ENCODE measurements at places on chromosomes 12 and 14. TPM values are rescaled to one million over a fixed set of nuclear protein-coding genes. Genes with fewer than 3 reads are reported as not detected.
A peak's percentile ranks its signal among the peaks of the same experiment; 100 is the strongest.

- no peak overlapping the region for H3K27ac ChIP-seq
- H3K4me1 ChIP-seq: no peaks in the 10 kb centered on the region
- H3K36me3 ChIP-seq: peaks cover 49% of the 10 kb centered on the region
- no peak overlapping the region for H3K4me3 ChIP-seq
- no peaks in the 10 kb centered on the region for H3K27me3 ChIP-seq
Measured at GRCh38 chr12:46360908-46361666, 11.5 kb downstream of the SLC38A2 start.

DNA sequence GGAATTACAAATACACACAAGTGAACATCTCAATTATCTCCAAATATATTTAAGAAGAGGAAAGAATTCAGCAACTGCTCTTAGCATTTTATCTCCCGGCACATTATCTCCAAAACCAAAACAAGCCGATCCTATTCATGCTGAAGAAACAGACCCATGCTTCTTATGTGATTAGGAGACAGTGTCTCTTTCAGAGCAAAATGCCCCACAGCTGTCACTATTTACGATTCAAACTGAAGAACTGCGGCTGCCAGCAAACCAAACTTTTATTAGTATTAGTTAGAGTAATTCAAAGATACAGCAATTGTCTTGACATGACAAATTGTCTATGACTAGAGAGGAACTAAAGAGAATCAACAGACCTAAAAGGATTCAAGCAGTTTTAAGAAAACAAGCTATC is 79.4 kb downstream of the SETD3 start:
- H3K36me3 ChIP-seq: peaks cover 28% of the 10 kb centered on the region
- no peak overlapping the region for H3K4me3 ChIP-seq
- no peaks in the 10 kb centered on the region for H3K27me3 ChIP-seq
- H3K4me1 ChIP-seq: no peaks in the 10 kb centered on the region
- DNase-seq: no peak

GRCh38 chr12:101021911-101022388 is 188.1 kb downstream of the SLC5A8 start:
- peaks cover 11% of the 10 kb centered on the region for H3K4me1 ChIP-seq
- DNase-seq: peak; percentile 90
- no peak overlapping the region for H3K4me3 ChIP-seq
- no peak overlapping the region for H3K27ac ChIP-seq
- no peaks in the 10 kb centered on the region for H3K27me3 ChIP-seq

DNA sequence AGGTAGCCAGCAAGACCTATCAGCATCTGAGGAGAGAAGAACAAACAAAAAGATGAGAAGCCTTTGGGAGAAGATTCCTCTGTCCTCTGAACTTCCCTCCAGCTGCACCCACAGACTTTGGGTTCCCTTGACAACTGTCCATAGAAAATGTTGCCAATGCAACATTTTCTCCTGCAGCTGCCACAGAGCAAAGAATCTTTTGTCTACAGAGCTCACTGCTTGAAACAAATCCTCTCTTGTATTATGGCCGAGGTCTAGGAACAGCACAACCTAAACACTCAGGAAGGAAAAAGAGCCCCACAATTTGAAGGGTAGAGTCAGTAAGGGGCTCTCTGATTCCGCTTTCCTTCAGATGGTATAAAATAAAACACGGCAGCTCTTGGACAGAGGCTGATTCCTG is 14.3 kb downstream of the POMT2 start:
- no peak overlapping the region for H3K4me3 ChIP-seq
- H3K27ac ChIP-seq: no peak overlapping the region
- no peaks in the 10 kb centered on the region for H3K36me3 ChIP-seq
- no peak for DNase-seq
- H3K4me1 ChIP-seq: peaks cover 12% of the 10 kb centered on the region

DNA sequence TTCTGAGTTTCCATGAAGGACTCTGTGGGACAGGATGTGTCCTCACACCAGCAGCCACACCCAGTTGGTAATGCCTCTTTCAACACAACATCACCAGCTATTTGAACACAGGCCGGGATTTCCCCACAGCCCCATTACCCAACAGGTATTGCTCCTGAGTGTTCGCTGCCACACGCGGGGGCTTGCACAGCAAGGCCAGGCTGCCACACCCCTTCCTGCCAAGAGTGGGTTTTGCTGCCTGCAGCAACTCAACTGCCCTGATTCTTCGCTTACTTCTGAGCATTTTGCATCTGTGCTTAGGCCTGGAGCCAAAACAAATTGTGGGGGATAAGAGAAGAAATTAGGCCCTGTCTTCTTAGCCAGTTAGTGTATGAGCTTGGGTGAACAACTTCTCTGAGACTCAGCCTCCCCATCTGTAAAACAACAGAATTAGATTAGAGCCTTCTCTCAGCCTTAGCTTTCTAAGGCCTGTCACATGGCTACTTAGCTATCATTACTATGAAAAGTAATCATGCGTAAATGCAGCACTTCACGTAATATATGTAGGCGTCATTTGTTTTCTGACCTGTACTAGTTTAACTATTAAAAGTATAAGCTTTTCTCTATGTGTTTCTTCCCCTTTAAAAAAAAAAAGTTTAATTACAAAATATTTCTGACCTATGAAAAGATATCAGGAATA is 20.0 kb downstream of the CKAP4 start:
- H3K27me3 ChIP-seq: no peaks in the 10 kb centered on the region
- no peaks in the 10 kb centered on the region for H3K36me3 ChIP-seq
- no peaks in the 10 kb centered on the region for H3K4me1 ChIP-seq
- no peak for DNase-seq
- H3K27ac ChIP-seq: no peak overlapping the region
- no peak overlapping the region for H3K4me3 ChIP-seq

GRCh38 chr12:11719678-11720099 is 70.2 kb downstream of the ETV6 start:
- H3K4me3 ChIP-seq: no peak overlapping the region
- DNase-seq: peak; percentile 98
- peak overlapping the region; percentile 96 for H3K27ac ChIP-seq
- H3K4me1 ChIP-seq: peaks cover 32% of the 10 kb centered on the region
- no peaks in the 10 kb centered on the region for H3K36me3 ChIP-seq
- no peaks in the 10 kb centered on the region for H3K27me3 ChIP-seq

DNA sequence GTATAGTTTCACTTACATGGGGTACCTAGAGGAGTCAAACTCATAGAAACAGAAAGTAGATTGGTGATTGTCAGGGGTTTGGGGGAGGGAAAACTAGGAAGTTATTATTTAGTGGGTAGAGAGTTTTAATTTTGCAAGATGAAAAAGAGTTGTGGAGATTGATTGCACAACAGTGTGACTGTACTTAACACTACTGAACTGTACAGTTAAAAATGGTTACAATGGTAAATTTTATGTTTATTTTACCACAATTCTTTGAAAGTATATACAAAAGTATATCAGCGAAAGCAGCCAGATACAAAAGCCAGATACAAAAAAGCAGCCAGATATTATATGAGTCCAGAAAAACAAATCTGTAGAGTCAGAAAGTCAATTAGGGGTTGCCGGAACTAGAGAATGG is 247.6 kb downstream of the IPO8 start:
- H3K4me3 ChIP-seq: no peak overlapping the region
- no peaks in the 10 kb centered on the region for H3K36me3 ChIP-seq
- no peak for DNase-seq
- no peaks in the 10 kb centered on the region for H3K27me3 ChIP-seq

DNA sequence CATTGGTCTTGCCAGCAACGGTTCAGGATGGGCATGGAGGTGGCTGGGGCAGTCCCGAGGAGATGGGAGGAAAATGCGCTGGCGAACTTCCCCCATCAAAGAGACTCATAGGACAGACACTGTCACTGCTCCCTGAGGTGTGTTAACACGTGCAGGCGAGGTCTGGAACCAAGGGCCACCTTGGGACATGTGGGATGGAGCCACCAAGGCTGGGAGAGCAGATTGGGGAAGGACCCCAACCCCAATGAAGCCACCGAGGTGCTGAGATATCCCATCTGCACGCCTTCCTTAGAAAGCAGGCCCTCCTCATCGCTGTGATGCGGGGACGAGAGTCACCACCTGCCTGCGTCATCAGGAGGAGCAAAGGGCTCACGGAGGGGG is 16.9 kb upstream of the BEGAIN start:
- H3K4me3 ChIP-seq: no peak overlapping the region
- H3K4me1 ChIP-seq: no peaks in the 10 kb centered on the region
- H3K27ac ChIP-seq: no peak overlapping the region
- no peak for DNase-seq

DNA sequence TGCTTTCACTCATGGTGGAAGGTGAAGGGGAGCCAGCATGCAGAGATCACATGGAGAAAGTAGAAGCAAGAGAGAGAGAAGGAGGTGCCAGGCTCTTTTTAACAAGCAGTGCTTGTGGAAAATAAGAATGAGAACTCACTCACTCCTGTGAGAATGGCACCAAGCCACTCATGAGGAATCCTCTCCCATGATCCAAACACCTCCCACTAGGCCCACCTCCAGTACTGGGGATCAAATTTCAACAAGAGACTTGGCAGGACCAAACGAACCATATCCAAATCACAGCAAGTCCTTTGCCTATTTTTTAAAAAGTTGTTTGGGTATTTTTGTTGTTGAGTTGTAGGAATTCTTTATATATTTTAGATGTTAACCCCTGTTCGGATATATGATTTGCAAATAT is 245.9 kb upstream of the ARID2 start:
- H3K27me3 ChIP-seq: no peaks in the 10 kb centered on the region
- H3K4me1 ChIP-seq: no peaks in the 10 kb centered on the region
- peak; percentile 3 for DNase-seq
- no peak overlapping the region for H3K4me3 ChIP-seq
- no peak overlapping the region for H3K27ac ChIP-seq
- no peaks in the 10 kb centered on the region for H3K36me3 ChIP-seq

GRCh38 chr14:47366006-47366405 is 309.4 kb downstream of the MDGA2 start:
- H3K27me3 ChIP-seq: no peaks in the 10 kb centered on the region
- H3K4me1 ChIP-seq: no peaks in the 10 kb centered on the region
- no peak overlapping the region for H3K4me3 ChIP-seq
- H3K27ac ChIP-seq: no peak overlapping the region
- no peaks in the 10 kb centered on the region for H3K36me3 ChIP-seq
- no peak for DNase-seq

- no peaks in the 10 kb centered on the region for H3K27me3 ChIP-seq
- no peak for DNase-seq
- no peak overlapping the region for H3K4me3 ChIP-seq
- no peak overlapping the region for H3K27ac ChIP-seq
- H3K4me1 ChIP-seq: no peaks in the 10 kb centered on the region
- H3K36me3 ChIP-seq: no peaks in the 10 kb centered on the region
Measured at GRCh38 chr12:97921979-97922722, 459.5 kb downstream of the RMST start.

The TMEM121 gene
- total RNA-seq: 3.9 TPM

The INHBE gene
- total RNA-seq: 0.90 TPM
